ENCODE measurements at places on chromosomes 7 and 10. TPM values are rescaled to one million over a fixed set of nuclear protein-coding genes. Genes with fewer than 3 reads are reported as not detected.

DNA sequence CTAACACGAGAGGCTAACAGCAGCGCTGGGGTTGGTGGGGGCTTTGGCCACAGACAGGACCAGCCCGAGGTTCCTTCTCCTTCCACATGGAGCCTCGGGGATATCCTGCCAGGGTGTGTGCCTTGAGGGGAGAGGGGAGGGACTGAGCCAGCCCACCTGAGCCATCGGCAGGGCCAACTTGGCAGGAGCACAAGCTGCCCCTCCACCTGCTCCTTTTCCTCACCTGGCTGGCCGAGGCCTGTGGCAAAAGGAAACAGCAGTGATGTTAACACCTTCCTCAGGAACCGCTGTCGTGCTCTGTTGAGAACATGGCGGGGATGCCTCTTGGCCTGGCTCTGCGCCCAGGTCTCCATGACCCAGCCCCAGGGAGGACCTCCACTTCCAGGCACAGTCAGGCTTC is 255.1 kb upstream of the PPP2R2D start:
- no peak for DNase-seq

DNA sequence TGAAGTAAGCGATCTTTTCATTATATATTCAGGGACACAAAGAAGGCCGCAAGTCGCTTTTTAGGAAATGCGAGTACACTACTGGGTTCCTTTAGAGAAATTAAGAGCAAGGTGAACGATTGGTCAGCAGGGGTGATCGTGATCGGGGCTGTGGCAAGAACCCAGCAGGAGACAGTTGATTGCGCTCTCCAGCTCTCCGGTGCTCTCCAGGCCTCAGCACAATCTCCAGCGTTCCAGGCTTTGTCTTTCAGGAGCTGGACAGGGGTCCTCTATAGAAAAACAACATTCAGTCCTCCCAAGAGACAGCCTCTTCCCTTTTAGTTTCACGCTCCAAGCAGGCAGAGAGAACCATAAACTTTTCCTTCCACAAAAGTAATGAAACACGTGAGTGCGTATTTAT is 170.5 kb upstream of the KLF6 start:
- DNase-seq, result no peak

Gene SYT15B
- total RNA-seq, result 1.8 TPM

Gene NDUFB8
- total RNA-seq, result 451 TPM

DNA sequence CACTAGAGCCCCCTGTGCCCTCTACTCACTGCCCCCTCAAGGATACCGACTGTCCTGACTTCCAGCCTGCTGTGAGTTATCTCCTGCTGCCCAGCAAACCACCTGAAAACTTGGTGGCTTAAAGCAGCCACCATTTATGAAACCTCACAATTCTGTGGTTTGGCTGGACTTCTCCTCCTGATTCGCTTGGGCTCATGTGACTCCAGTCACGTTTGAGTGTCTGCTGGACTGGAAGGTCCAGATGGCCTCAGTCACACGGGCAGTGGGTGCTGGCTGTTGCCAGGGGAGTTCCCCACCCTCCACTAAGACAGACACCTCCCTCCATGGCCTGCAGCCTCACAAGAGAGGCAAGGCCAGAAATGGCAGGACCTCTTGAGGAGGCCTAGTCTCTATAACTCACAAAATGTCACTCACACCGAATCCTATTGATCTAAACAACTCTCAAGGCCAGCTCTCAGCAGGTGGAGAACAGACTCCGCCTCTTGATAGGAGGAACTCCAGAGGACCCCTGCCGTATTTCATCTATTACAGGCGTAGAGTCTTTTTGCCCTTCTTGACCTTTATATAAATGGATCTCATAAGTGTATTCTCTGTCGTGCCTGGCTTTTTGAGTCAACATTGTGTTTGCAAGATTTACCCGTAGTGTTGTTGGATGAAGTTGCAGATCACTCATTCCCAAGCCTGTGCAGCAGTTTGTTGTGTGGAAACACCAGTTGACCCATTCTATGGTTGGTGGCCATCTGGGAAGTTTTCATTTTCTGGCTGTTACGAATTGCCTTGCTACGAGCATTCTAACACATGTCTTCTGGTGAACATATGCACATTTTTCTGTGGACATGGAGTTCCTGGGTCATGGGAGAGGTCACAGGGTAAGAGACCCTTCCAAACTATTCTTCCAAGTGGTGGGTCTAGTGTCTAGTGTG is 48.3 kb downstream of the ZMIZ1 start:
- peak; percentile 68 for DNase-seq

DNA sequence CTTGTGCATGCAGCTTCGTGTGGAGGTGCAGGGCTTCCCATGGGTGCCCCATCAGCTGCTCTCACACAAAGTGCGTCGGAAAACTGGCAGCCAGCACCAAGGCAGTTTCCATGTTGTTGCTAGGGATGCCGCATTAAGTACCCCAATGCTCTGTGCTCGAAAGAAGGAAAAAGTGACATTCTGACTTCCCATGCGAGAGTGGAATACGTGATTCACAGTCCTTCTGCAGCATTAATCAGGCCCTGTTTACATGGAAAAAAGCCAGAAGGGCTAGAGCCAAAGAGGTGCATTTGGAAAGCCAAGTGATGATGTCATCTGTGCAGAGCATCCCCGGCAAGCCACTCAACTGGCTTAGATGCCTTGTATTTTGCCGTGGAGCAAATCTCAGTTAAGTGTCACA is 258.3 kb downstream of the GATA3 start:
- DNase-seq, result no peak

DNA sequence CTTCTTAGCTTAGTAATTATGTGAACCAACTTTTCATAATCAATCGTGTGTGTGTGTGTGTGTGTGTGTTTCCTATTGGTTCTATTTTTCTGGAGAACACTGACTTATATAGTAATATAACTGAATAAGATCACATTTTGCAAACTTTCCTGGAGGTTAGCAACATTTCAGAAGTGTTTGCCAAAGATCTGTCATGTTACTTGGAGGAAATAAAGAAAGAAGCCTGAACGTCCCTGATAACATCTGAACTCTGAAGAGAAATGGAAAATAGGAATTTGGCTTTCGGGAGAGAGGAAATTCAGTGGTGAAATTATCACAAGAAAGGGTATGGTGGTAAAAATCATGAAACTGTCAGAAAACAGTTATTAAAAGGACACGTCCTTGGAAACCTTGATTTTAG is 984.4 kb upstream of the AUTS2 start:
- DNase-seq, result no peak

Gene CHRM2
- 89.0 TPM for total RNA-seq

GRCh38 chr7:118129041-118129795 is 54.7 kb upstream of the LSM8 start:
- DNase-seq, result no peak

- no peak for DNase-seq
These were observed 133.7 kb upstream of the TNS3 start for GRCh38 chr7:47715631-47716068.

- no peak for DNase-seq
These were observed 21.4 kb upstream of the PRKAR1B start for GRCh38 chr7:748446-748845.

GRCh38 chr7:137882806-137883205 is 36.0 kb upstream of the DGKI start:
- no peak for DNase-seq

GRCh38 chr10:117731121-117731791 is 188.7 kb downstream of the EMX2 start:
- no peak for DNase-seq

DNA sequence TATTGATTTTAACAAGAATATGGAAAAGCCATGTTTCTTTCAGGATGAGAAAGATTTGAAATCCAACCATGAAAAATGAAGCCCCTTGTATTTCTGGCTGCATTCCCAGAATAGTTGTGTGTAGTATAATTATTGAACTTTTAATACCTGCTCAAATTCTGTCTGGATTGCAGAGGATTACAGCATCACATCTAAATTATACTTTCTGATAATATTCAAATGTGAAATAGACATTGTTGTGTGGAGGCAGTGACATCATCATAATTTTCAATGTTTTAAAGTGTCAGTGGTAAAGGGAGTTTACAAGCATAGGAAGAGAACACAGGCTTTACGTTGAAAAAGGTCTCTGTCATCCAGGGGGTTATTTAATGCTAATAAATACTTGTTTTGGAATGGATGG is 93.4 kb downstream of the POLL start:
- DNase-seq, result no peak
